Activated naive CD4-positive, alpha-beta T cell treated with Interleukin-2 at 50 U/mL for 16 hours (primary cell): ENCODE measurements at places on chromosomes 5 and 9.
A peak's percentile ranks its signal among the peaks of the same experiment; 100 is the strongest.

GRCh38 chr5:91727463-91727862 lies 344.3 kb upstream of the ARRDC3 start:
- no peak for DNase-seq

DNA sequence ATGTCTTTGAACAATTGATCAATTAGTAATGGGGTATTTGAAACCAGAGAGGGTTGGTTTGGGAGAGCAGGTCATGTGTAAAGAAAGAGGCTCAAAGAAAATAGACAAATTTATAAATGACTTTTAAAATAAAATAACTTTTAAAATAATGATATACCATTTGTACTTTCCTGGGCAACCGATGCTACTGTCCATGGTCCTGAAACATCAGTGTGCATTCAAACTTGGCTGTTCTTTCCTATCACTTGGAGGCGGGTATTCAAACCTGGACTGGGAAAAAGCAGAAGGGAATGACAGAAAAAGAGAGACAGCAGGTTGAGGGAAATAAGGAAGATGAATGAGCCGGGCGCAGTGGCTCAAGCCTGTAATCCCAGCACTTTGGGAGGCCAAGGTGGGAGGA lies 1446.4 kb upstream of the WWC1 start:
- no peak for DNase-seq

DNA sequence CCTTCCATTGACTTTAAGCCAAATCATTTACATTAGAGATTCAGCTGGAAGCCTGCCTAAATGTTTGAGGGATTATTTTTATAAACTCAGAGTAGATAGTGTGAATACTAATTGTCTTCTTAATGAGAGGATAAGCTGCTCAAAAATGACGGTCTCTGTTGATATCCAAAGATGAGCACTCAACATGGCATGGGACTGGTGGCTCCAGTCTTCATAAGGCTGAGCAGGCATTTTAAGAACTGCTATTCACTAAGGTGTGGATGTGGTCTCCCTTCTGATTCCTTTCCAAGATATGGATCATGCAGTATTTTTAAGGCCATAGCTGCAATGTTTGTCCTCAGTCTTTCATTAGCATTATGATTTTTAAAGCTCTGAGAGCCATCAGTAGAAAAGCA lies 377.5 kb upstream of the RIOK2 start:
- DNase-seq: no peak

GRCh38 chr9:112378328-112379176 lies 1.4 kb upstream of the HSDL2 start:
- DNase-seq: peak; percentile 39

DNA sequence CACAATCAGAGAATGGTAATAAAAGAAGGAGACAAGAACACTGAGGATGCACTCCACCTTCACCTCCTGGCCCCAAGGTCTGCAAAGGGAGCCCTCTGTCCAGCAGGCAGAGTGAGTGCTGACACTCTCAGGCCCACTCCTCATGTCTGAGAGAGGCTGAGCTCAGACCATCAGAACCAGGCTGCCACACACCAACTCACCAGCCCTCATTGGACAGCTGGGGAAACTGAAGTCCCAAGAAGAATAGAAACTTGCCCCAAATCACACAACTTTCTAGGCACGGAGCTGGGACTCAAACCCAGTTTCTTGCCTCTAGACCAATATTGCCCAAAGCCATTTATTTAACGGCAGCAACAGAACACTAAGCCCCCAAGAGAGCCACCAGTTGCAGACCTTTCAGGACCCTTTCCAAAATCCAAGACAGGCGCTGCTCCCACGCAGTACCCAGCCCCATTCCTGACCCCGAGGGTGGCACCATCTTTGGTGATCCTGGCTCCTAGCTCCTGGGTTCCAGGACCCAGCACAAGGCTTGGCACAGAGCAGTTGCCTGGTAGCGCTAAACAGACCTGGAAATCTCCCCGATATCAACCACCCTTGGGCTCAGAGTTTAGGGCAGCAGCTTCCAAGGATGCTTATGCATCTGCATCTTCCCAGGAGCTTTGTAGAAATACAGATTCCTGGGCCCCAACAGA lies 192.4 kb downstream of the GABBR2 start:
- DNase-seq: no peak

DNA sequence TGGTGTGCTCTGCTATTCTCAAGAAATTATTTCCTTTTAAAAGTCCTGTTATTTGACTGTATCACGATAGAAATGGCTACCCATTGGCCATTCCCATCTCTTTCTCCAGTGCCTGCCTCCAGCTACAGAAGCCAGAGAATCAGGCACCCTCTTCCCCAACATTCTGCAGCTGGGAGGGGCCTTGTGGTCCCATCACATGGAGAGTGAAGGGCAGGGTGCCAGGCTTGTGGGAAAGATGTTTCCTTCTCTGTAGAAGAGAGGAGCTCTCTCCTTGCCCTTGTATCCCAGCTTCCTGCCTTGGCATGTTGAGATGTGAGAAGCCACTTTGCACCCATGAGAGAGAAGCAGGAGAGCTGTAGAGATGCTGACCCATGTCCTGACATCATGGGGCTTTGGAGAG lies 465.0 kb downstream of the MTRR start:
- DNase-seq: no peak

- no peak for DNase-seq
Observed at GRCh38 chr5:64759960-64760660, 8.4 kb downstream of the SREK1IP1 start.

DNA sequence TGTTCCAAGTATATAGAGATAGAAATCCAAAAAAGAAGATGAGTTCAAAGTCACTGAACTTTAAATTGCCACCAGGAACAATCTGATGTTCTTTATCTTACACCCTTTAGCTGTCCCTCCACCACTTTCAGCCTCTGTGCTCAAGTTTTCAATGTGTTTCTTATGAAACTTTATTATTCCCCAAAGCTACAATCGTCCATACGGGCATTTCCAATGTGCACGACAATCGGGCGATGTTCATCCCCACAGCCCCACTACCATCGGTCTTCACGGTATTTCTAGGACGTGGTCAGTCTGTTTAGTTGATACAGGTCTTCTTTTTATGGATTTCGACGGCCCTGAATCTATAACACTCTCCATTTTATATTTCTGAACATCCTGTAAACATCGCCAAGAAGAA lies 238.7 kb upstream of the DAP start:
- DNase-seq: no peak

DNA sequence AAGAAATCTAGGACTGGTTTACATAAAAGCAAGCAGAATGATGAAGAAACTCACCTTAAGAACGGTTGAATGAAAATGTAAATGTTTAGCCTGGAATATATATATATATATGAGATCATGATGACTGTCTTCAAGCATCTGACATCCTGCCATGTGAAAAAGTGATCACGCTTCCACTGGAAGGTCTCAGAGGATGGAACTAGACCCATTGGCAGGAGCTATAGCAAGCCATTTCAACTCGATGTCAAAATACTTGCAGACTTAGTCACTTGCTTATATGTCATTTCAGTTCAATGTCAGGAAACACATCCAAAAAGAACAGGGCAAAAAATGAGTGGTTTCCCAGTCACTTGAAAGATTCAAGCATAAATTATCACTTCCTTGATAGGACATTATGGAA lies 22.2 kb upstream of the TMEM161B start:
- DNase-seq: no peak

DNA sequence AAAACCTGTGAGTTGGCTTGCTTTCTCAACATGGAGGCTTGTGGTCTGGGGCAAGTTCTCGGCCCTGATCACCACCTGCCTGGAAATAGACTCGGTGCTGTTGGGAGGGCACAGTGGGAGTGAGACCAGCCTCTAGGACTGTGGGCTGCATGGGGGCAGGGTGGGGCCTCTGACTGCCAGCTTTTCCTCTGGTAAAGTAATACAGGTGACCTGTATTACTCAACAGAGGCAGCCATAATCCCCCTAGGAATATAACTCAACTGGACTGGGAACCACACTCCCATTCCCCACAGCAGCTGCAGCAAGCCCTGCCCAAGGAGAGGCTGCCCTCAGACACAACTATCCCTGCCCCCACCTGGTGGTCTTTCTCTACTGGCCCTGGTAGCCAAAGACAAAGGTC lies 72.8 kb downstream of the C9orf153 start:
- no peak for DNase-seq

- DNase-seq: no peak
Observed at GRCh38 chr9:131887680-131888079, 147.8 kb upstream of the RAPGEF1 start.

GRCh38 chr5:111447822-111448221 lies 64.5 kb downstream of the STARD4 start:
- no peak for DNase-seq

DNA sequence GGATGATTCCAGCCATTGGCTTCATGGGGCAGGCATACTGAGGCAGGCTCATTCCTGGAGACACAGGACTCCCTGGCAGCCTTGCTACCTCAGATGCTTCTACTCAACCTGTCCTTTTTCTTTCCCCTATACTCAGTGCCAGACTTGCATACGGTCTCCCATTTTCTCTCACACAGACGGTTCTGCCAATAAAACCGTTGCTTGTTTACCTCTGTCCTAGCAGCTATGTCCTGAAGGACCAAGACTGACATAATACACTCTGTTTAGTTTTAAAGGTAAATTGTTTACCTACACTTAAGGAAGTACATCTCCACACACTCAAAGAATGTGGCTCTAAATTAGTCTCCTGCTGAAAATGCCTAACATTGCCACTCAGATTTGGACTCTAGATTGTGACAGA lies 151.0 kb upstream of the RFX3 start:
- no peak for DNase-seq

- DNase-seq: no peak
Observed at GRCh38 chr9:71755230-71755629, 13.1 kb downstream of the CEMIP2 start.

- DNase-seq: no peak
Observed at GRCh38 chr9:2339416-2339815, 282.2 kb upstream of the VLDLR start.

DNA sequence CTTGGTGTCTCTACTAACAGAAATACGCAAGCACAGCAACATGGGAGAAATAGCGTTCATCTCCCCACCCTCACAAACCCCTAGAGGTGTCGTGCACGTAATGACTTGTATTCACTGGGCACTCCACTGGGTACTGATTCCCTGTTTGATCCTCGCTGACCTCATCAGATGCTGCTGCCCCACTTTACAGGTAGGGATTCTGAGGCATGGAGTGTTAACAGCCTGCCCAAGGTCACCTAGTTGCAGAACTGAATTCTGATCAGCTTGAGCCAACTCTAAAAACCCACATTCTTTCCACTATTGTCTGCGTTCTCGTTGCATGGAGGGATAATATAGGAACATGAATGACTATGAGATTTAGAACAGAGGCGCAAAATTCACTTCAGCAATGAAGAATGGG lies 96.3 kb downstream of the TRIO start:
- no peak for DNase-seq

DNA sequence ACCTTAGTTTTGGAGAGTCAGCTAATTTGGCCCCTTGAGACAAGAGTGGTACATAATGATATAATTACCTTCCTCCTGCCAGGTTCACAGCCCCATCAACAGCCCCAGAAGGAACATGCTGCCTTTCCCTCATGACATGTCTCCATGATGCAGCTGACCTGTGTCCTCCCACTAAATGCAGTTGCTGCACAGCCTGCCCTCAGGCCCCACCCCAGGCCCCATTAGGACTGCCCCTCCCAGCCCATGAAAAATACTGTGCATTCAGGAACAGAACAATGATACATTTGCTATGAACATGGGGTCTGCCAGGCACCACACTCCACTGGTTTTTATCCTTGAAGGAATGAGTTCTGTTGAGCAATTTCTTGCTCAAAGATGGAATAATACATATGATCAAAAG lies 176.4 kb downstream of the C5orf15 start:
- no peak for DNase-seq

- no peak for DNase-seq
Observed at GRCh38 chr9:132752877-132753592, 82.8 kb downstream of the GTF3C4 start.

GRCh38 chr5:92019376-92019990 lies 636.4 kb upstream of the ARRDC3 start:
- no peak for DNase-seq

- no peak for DNase-seq
Observed at GRCh38 chr9:76032038-76032796, 141.7 kb downstream of the PCSK5 start.

GRCh38 chr5:136011414-136012001 lies 17.3 kb upstream of the TGFBI start:
- no peak for DNase-seq

DNA sequence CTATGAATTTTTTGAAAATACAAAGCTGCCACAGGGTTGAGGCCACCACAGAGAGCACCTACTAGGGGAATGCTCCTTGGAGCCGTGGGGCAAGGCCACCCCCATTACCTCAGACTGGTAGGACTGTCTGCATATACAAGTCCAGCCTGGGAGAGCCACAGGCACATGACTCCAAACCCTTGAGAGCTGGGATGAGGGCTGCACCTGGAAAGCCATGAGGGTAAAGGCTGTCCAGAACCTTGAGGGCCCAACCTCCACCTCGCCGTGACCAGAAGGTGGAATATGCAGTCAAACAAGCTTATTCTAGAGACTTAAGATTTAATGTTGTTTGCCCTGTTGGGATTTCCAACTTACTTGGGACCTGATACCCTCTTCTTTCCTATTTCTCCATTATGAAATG lies 69.5 kb upstream of the TSLP start:
- DNase-seq: no peak

GRCh38 chr9:131635892-131636291 lies 90.6 kb downstream of the PRRT1B start:
- DNase-seq: no peak

GRCh38 chr9:101167490-101168134 lies 139.1 kb downstream of the PLPPR1 start:
- no peak for DNase-seq

- no peak for DNase-seq
Observed at GRCh38 chr5:134451936-134452505, 40.3 kb upstream of the CDKN2AIPNL start.

DNA sequence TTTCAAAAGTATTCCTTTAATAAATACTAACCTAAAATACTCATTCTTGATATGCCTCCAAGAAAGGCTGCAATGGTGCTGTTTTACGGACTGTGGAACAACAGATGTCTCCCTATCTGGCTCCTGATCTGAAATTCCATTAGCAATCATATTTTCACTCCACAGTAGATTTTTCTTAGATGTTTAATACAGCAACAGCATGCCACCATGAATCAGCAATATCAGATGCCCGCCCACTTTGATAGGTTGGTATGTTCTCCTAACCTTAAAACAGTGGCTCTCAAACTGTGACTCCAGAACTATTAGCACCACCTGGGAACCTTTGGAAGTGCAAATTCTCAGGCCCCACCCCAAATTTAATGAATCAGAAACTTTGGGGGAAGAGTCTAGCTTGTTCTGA lies 110.2 kb downstream of the MLLT3 start:
- DNase-seq: no peak

GRCh38 chr9:86766912-86767311 lies 180.4 kb downstream of the GAS1 start:
- no peak for DNase-seq

- no peak for DNase-seq
Observed at GRCh38 chr9:134736791-134737497, 95.3 kb downstream of the COL5A1 start.
